ENCODE measurements at places on chromosomes 11 and 22.

- DNase-seq: no peak
These were observed 60.4 kb upstream of the PAX6 start for GRCh38 chr11:31871310-31872075.

DNA sequence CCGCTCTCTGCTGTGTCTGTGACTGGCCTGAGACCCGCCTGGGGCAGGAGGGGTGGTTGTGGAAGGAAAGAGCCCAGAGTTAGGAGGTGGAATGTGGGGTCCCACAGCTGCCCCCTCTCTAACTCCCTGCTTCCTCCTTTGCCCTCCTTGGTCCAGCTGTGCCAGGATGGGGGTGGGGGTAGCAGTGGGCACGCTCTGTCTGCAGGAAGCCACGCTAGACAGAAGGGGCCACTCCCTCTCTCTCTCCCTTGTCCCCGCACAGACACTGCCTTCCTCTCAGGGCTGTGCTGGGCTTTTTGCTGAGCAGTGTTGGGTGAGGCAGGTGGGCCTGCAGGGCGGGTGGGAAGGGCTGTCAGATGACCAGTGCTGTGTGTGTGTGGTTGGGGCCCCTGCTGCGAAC, 2.0 kb upstream of the SOX10 start:
- DNase-seq: no peak

DNA sequence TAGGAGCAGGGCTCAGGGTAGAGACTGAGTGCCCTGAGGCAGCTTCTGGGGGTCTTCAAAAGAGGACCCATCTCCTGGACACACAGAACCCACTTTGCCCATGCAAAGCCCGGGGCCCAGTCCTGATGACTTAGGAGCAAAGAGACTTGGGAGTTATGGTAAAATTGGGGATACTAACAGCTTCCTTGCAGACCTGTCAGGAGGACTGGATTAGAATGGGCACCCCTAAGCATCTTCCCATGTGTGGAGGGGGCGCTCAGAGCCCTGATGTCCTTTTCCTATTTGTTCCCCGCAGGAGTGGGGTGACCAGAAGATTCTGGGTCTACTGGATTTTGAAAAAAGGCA, 100.0 kb downstream of the WNT7B start:
- no peak for DNase-seq

DNA sequence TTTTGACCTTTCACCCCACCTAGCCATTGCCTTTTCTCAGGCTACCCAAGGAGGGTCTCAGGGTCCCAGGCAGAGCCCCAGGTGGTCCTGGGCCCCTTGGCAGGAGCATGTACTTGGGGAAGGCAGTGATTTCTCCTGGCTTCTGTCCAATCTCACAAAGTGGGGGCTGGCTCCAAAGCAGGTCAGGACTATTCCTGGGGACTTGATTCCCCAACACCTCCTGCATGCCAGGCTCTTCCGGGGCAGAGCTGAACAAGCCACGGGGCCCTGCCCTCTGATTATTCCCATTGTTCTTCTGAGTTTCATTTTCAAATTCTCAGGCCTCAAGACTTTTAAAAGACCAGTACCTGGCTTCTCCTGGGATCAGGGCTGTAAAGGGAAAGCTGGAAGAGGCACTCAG, 1.5 kb upstream of the TCF20 start:
- DNase-seq: no peak

- DNase-seq: no peak
These were observed 5.7 kb downstream of the AP2A2 start for GRCh38 chr11:931385-931784.
